ENCODE measurements at places on chromosomes 2 and 18. TPM values are rescaled to one million over a fixed set of nuclear protein-coding genes. Genes with fewer than 3 reads are reported as not detected.

The SP140L gene
- 34.1 TPM for polyA plus RNA-seq

The SNORC gene
- polyA plus RNA-seq = not detected

The CTAGE1 gene
- not detected for polyA plus RNA-seq

DNA sequence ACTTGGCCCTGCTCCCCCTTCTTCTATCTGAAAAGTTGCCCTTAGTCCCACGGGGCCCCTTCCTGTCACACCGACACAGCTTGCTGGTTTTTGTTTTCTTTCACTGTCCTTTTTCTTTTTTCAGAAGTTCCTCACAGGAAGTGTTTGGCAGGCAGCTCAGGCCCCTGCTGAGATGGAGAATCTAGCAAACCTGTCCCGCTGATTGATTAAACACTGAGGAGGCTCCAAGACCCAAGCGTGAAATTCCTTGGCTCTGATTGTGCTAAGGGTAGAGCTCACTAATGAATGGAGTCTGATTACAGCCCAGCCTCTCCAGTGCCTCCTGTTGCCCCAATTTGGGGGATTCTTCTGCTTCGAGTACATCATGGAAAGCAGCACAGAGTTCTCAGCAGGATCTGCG lies 365.9 kb upstream of the MEX3C start:
- no peak for DNase-seq

DNA sequence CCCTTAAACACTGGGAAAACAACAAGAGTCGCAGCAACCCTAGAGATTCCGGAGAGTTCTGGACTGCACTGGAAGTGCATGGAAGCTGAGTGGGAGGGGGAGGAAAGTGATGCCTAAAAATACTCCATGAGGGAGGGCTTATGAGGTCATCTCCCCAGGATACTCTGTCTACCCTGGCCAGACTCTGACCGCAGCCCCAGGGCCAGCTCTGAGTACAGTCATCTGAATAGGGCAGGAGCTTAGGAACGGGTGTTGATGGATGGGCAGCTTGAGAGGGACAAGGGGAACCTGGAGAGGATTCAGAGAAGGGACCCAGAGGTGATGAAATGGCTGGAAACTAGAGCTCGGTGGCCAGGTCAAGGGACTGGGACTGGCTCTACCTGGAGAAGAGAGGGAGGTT lies 79.3 kb upstream of the IGFBP5 start:
- DNase-seq = no peak

GRCh38 chr2:111946294-111947114 lies 48.1 kb downstream of the MERTK start:
- DNase-seq = no peak

The TSPYL6 gene
- polyA plus RNA-seq = not detected

GRCh38 chr18:55343396-55344073 lies 244.5 kb downstream of the TCF4 start:
- no peak for DNase-seq

The OTOS gene
- not detected for polyA plus RNA-seq

DNA sequence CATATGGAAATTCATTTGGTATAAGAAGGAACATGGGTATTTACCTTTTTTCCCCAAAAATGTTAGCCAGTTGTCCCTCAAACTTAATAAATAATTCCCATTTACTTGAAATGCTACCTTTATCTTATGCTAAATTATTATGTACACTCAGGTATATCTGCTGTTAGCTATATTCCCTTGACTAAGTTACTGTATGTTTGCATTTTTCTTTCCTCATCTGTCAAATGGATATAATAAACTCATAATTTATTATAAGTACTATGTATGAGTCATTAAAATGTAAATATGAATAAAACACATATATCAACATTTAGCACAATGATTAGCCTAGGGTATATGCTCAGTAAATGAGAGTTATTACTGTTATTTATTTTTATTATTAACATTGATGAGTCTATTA lies 117.4 kb downstream of the PMS1 start:
- DNase-seq = no peak

DNA sequence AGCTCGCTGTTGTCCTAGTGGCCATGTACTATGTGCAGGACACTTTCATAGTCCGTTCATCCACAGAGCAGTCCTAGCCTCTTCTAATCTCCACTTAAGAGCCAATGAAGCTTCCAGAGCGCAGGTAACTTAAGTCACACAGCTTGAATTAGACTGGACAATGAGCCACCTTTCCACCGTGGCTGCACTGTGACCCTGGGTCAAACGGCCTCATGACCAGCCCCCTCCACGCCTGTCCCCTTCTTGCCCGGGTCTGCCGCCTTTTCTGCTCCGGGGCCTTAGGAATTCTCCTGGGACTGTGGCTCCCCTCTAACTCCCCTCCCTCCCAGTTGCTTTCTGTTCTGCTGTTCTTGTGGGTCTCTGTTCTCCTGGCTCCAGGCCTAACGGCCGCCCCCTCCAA lies 8.4 kb upstream of the PRKCE start:
- no peak for DNase-seq

GRCh38 chr18:35042389-35043071 lies 1.3 kb downstream of the MAPRE2 start:
- no peak for DNase-seq

GRCh38 chr2:173075056-173075780 lies 428 bp upstream of the MAP3K20 start:
- no peak for DNase-seq

- DNase-seq = no peak
These were observed 117.7 kb downstream of the ZEB2 start for GRCh38 chr2:144402251-144402650.

- DNase-seq = no peak
These were observed 55.9 kb downstream of the KCTD18 start for GRCh38 chr2:200453853-200454534.

DNA sequence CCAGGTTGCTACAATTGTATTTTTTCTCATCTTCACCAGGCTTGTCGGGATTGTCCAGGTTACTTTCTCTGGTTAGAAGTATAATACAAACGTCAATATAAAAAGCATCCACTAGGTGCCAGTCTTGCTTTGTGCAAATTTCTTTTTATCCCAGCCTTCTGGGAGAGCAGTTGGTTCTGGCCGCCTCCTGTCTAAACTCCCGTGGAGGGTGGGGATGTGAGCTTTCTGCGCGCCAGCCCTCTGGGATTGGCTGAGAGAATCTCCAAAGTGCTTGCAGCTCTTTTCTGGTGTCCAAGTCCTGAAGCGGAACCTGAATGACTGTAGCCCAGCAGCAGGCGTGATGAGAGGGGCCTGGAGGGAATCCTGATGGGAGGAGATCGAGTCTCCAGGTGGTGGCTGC lies 22.4 kb upstream of the TOGARAM2 start:
- peak; percentile 62 for DNase-seq

The EVX2 gene
- not detected for polyA plus RNA-seq

GRCh38 chr2:86383844-86384243 lies 46.4 kb upstream of the REEP1 start:
- no peak for DNase-seq

GRCh38 chr2:143903172-143903856 lies 616.6 kb downstream of the ZEB2 start:
- DNase-seq = no peak

GRCh38 chr18:31048216-31048615 lies 5.7 kb upstream of the DSC3 start:
- no peak for DNase-seq

- no peak for DNase-seq
These were observed 37.5 kb downstream of the TCF4 start for GRCh38 chr18:55550471-55550870.
